ENCODE measurements at places on chromosomes 5 and 9. TPM values are rescaled to one million over a fixed set of nuclear protein-coding genes. Genes with fewer than 3 reads are reported as not detected.

Gene OBP2B
- not detected for total RNA-seq

Gene GABRB2
- total RNA-seq = not detected

Gene SHC3
- 0.66 TPM for total RNA-seq

Gene HSD17B3
- total RNA-seq = 0.26 TPM

Gene PKD2L2
- total RNA-seq = not detected

Gene C5orf47
- not detected for total RNA-seq

Gene NPR2
- total RNA-seq = 1.0 TPM

Gene CPLANE1
- 10.8 TPM for total RNA-seq

Gene OGN
- not detected for total RNA-seq

Gene PITX1
- total RNA-seq = 40.8 TPM

Gene ACOT12
- total RNA-seq = not detected

DNA sequence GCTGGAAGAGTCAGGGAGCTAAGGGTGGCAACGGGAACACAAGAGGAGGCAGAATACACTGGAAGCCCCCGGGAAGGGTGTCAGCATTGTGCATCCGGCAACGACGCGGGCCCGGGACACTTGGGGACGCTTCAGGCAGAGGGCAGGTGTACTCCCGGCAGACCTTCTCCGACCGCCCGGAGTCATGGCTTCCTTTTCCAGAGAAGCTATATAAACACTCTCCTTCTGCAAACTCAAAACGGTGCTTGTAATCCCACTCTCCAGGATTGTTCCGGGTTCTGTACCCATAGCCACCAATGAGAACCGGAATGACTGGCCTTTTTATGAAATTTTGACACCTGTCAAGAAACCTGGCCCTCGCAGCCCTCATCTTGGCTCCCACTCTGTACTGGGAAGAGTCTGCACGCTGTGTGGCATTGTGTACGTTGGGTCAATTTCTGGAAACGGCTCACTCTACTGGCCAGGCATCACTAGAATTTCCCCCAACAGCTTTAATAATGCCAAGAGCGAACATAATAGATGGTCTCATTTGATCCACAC, 462 bp upstream of the MCC start:
- no peak overlapping the region for H3K27ac ChIP-seq
- peak; percentile 12 for DNase-seq
- H3K4me3 ChIP-seq = peak overlapping the region; percentile 87

DNA sequence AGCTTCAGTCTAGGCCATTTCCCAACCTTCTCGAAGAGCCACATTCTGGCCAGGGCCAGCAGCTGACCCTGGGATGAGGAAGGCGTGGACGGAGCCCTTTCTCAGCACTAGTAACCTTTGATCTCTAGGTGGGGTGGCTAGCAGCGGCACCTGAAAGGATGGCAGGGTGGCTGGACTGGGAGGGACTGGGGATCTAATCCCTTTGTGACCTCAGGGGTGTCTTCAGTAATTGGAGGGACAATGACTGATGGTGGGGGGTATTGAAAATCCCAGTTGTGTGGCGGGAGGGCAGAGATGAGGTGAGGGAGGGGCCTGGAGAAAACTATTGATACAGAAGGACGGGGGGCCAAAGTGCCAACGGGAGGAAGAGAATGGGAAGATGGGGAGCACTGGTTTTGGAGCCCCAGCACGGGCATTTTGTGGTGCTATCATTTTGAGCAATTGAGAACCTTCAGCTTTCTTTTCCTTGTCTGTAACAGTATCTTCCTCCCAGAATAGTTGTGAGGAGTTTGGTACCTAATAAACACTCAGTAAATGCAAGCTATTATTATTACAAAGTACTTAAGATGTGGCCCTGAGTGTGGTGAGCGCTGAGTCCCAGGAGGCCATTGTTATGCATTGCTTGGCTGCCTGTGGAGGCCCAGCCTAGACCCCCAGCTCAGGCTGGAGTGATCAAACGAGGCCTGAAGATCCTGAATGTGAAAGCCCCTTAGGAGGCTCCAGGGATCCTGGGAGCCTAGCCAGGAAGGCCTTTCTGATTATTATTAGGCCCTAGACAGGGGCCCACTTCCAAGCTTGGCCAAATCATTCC, 37.3 kb upstream of the UBE2D2 start:
- H3K27me3 ChIP-seq = no peaks in the 10 kb centered on the region
- no peak overlapping the region for H3K27ac ChIP-seq
- H3K4me1 ChIP-seq = no peaks in the 10 kb centered on the region
- no peaks in the 10 kb centered on the region for H3K36me3 ChIP-seq
- H3K4me3 ChIP-seq = no peak overlapping the region

- no peaks in the 10 kb centered on the region for H3K27me3 ChIP-seq
- peaks cover 64% of the 10 kb centered on the region for H3K4me1 ChIP-seq
- peak overlapping the region; percentile 96 for H3K27ac ChIP-seq
- peak overlapping the region; percentile 53 for H3K4me3 ChIP-seq
- H3K36me3 ChIP-seq = no peaks in the 10 kb centered on the region
These were observed 664.2 kb upstream of the ZNF608 start for GRCh38 chr5:125410537-125411070.

GRCh38 chr5:176519810-176520720, 17.1 kb downstream of the RNF44 start:
- DNase-seq = no peak
- H3K27me3 ChIP-seq = no peaks in the 10 kb centered on the region
- no peaks in the 10 kb centered on the region for H3K4me1 ChIP-seq
- H3K27ac ChIP-seq = no peak overlapping the region

GRCh38 chr5:40831346-40832210, 3.4 kb downstream of the RPL37 start:
- peaks cover 28% of the 10 kb centered on the region for H3K4me1 ChIP-seq
- H3K27me3 ChIP-seq = no peaks in the 10 kb centered on the region
- DNase-seq = no peak
- H3K36me3 ChIP-seq = peaks cover 79% of the 10 kb centered on the region

DNA sequence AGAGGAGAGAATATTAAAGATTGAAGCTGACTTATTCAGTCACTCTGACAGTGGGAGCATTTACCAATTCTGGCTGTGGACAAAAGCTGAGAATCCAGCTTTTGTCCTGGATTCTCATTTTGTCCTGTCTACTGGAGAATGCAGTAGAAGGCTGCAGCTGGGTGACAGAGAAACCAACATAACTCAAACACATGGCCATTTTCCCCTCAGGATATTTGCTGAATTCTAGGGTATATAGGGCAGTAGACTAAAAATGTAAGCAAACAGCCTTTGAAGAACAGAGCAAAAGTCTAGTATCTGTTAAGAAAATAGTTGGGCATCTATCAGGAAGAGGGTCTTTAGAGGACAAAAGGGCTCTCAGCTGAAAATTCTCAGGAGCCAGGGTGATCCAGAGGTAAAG, 20.6 kb downstream of the ZNF484 start:
- no peak overlapping the region for H3K4me3 ChIP-seq
- H3K4me1 ChIP-seq = no peaks in the 10 kb centered on the region
- H3K27ac ChIP-seq = no peak overlapping the region
- no peak for DNase-seq
- no peaks in the 10 kb centered on the region for H3K27me3 ChIP-seq

- no peak overlapping the region for H3K4me3 ChIP-seq
- H3K36me3 ChIP-seq = peaks cover 20% of the 10 kb centered on the region
- H3K27me3 ChIP-seq = no peaks in the 10 kb centered on the region
- DNase-seq = peak; percentile 31
- peaks cover 9% of the 10 kb centered on the region for H3K4me1 ChIP-seq
These were observed 24.4 kb downstream of the LMNB1 start for GRCh38 chr5:126801174-126801991.

DNA sequence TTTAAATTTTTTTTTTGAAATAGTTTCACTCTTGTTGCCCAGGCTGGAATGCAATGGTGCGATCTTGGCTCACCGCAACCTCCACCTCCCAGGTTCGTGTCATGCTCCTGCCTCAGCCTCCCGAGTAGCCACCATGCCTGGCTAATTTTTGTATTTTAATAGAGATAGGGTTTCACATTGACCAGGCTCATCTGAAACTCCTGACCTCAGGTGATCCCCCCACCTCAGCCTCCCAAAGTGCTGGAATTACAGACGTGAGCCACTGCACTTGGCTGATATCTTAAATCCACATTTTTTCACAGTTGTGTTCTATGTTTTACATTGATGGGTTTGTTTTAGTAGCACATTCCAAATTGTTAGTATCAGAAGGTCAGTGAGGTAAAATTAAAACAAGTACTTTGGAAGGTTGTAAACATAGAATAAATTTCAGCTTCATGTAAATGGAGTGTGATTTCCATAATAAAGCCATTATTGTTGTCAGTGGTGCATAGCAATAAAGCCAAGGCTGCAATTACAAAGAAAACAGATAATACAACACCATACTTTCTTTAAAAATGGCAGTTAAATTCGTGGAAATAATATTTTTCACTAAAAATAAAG, 287.2 kb downstream of the ARRDC3 start:
- H3K27me3 ChIP-seq = no peaks in the 10 kb centered on the region
- H3K36me3 ChIP-seq = no peaks in the 10 kb centered on the region
- no peaks in the 10 kb centered on the region for H3K4me1 ChIP-seq

- no peak for DNase-seq
- H3K27me3 ChIP-seq = no peaks in the 10 kb centered on the region
- no peaks in the 10 kb centered on the region for H3K36me3 ChIP-seq
These were observed 1.7 kb upstream of the PTGDS start for GRCh38 chr9:136975644-136976043.

DNA sequence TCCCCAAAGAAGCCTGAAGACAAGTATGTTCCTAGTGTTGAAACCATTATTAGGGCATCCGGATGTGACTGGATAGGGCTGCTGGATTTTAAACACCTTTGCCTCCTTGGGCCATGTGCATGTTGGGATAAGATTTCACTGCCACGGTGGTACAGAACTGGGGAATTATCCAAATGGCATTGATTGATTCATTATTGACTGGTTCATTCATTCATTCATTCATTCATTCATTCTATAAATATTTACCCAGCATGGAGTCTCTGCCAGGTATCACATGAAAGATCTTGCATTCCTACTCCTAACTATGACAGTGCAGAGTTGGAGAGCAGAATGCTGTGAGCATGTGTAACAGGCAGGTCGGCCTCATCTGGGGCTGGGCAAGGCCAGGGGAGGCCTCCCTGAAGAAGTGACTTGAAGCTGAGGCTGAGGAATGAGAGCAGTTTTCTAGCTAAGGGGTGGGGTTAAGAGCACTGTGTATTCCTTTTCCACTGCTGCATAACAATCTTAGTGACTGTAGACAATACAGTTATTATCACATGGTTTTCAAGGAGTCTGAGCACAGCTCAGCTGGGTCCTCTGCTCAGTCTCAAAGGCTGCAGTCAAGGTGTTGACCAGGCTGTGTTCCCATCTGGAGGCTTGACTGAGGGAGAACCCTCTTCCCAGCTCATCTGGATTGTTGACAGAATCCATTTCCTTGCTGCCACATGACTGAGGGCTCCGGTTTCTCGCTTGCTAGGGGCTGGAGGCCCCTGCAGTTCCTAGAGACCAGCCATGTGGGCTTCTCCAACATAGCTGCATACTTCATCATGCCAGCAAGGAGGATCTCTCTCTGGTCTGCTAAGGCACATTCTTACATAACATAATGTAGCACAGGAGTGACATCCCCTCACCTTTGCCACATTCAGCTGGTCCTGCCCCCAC, 35.7 kb downstream of the AK8 start:
- no peaks in the 10 kb centered on the region for H3K27me3 ChIP-seq
- no peak for DNase-seq
- no peaks in the 10 kb centered on the region for H3K36me3 ChIP-seq
- no peak overlapping the region for H3K27ac ChIP-seq

GRCh38 chr9:78004478-78005229, 27.0 kb downstream of the GNAQ start:
- H3K4me3 ChIP-seq = no peak overlapping the region
- no peaks in the 10 kb centered on the region for H3K4me1 ChIP-seq
- no peak overlapping the region for H3K27ac ChIP-seq
- H3K36me3 ChIP-seq = no peaks in the 10 kb centered on the region
- peak; percentile 41 for DNase-seq

GRCh38 chr5:52943285-52943684, 45.9 kb upstream of the ITGA2 start:
- peak; percentile 36 for DNase-seq
- H3K27ac ChIP-seq = no peak overlapping the region
- H3K4me3 ChIP-seq = no peak overlapping the region
- H3K4me1 ChIP-seq = peaks cover 22% of the 10 kb centered on the region
- no peaks in the 10 kb centered on the region for H3K27me3 ChIP-seq
- no peaks in the 10 kb centered on the region for H3K36me3 ChIP-seq

DNA sequence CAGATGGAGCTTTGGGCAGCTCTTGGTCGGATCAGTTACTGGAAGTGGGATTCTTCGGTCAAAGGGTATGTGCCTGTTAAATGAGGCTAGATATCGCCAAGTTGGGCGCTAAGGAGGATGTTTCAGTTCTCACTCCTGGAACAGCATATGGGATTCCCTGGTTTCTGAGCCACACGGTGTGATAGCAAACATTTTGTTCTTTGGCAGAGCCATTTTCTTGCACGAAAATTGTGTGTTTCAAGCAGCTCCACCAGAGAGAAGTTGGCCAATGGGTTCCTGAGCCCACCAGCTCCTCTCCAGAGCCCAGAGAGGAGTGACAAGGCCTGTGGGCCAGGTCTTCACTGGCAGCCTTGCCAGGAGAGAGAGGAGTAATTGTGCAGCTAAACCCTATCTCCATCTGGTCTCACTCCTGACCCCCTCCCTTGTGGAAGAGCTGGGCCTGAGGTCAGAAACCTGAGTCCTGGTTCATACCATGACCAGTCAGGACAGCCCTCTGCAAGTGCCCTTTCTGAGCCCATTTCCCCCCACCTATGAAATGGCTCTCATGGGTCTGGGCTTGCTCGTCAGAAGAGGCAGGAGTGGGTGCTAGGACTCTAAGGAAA, 10.7 kb upstream of the SLC6A7 start:
- no peak overlapping the region for H3K27ac ChIP-seq
- no peaks in the 10 kb centered on the region for H3K27me3 ChIP-seq
- no peak overlapping the region for H3K4me3 ChIP-seq
- no peak for DNase-seq
- no peaks in the 10 kb centered on the region for H3K4me1 ChIP-seq

DNA sequence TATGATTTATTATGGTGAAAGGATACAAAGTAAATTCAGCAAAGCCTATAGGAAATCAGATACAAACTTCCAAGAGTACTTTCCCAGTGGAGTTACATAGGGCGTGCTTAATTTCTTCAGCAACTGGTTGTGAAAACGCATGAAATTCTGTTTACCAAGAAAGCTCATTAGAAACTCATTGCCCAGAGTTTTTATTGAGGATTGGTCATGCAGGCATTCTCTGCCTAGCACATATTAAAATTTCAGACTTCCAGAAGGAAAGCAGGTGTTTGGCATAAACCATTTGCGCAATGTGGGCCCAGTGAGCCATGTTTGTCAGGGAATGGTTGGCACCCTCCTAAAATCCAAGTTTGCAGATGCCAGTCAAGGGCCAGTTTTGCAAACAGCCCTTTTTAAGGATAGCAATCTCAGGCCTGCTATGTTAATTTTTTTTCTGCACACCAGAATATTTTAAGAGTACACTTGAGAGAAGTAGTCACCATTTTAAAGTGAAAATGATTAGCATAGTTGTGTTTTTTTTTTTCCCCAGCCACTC, 311.1 kb upstream of the CHD1 start:
- no peaks in the 10 kb centered on the region for H3K36me3 ChIP-seq
- no peak overlapping the region for H3K27ac ChIP-seq
- no peaks in the 10 kb centered on the region for H3K4me1 ChIP-seq
- peaks cover 23% of the 10 kb centered on the region for H3K27me3 ChIP-seq
- no peak overlapping the region for H3K4me3 ChIP-seq

GRCh38 chr5:84088996-84089395, 295.7 kb downstream of the EDIL3 start:
- H3K27me3 ChIP-seq = no peaks in the 10 kb centered on the region
- peak; percentile 63 for DNase-seq
- H3K4me3 ChIP-seq = no peak overlapping the region
- H3K36me3 ChIP-seq = no peaks in the 10 kb centered on the region

- peak overlapping the region; percentile 66 for H3K27ac ChIP-seq
- DNase-seq = no peak
- no peaks in the 10 kb centered on the region for H3K36me3 ChIP-seq
- no peak overlapping the region for H3K4me3 ChIP-seq
These were observed 2.4 kb upstream of the SMC2 start for GRCh38 chr9:104091708-104092107.

GRCh38 chr5:6676702-6677101, 36.5 kb upstream of the TENT4A start:
- no peaks in the 10 kb centered on the region for H3K36me3 ChIP-seq
- peak; percentile 76 for DNase-seq
- no peak overlapping the region for H3K4me3 ChIP-seq
- no peak overlapping the region for H3K27ac ChIP-seq

All from PC-3 (cell line).